H9 (cell line): ENCODE measurements at places on chromosomes 3 and 15. TPM values are rescaled to one million over a fixed set of nuclear protein-coding genes. Genes with fewer than 3 reads are reported as not detected.

Gene OSTN
- 0.07 and 0.09 TPM in 2 replicates for total RNA-seq

- H3K36me3 ChIP-seq, result peaks cover 5% of the 10 kb centered on the region
- no peak overlapping the region for H3K4me3 ChIP-seq
- no peaks in the 10 kb centered on the region for H3K27me3 ChIP-seq
- H3K4me1 ChIP-seq, result no peaks in the 10 kb centered on the region
- DNase-seq, result no peak
Observed at GRCh38 chr15:100167884-100168375, 173.8 kb downstream of the ADAMTS17 start.

- H3K4me1 ChIP-seq, result no peaks in the 10 kb centered on the region
- DNase-seq, result peak; percentile 77
- no peak overlapping the region for H3K27ac ChIP-seq
- peaks cover 3% of the 10 kb centered on the region; the same call in 2 of the 3 replicates for H3K36me3 ChIP-seq
- no peaks in the 10 kb centered on the region for H3K27me3 ChIP-seq
- H3K4me3 ChIP-seq, result no peak overlapping the region
Observed at GRCh38 chr15:51917493-51917892, 54.1 kb downstream of the LEO1 start.

DNA sequence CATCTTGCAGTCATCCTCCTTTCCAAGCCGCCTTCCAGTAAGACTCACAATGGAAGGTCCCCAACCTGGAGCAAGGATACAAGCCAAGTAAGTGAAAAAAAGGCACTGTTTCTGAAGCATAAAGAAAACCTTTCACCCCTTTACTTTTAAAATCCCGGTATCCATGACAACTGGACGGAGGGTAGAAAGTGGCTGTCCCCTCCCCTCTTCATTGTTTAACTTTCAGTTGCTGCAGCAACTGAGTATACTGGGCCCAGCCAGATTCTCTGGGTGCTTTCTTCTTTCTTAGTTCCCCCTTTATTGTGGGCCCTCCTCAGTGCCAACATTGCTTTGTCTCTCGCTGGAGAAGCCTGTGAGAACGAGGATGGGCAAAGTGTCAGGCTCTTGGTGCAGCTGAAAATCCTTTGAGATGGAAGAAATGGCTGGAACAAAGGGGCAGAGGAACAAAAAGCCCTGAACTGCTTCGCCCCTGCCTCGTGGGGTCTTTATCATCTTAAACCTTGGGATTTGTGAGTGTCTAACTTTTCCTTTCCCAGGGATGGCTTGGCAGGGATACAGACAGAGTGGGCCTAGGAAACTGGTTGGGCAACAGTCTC, 224.0 kb upstream of the RGMA start:
- no peaks in the 10 kb centered on the region for H3K27me3 ChIP-seq
- H3K4me1 ChIP-seq, result peaks cover 3% of the 10 kb centered on the region; the same call in 1 of the 2 replicates
- no peak overlapping the region for H3K4me3 ChIP-seq

GRCh38 chr15:27070841-27071240, 99.9 kb downstream of the GABRG3 start:
- no peak overlapping the region for H3K4me3 ChIP-seq
- no peak overlapping the region for H3K27ac ChIP-seq
- DNase-seq, result no peak
- no peaks in the 10 kb centered on the region for H3K27me3 ChIP-seq
- H3K4me1 ChIP-seq, result no peaks in the 10 kb centered on the region

- no peaks in the 10 kb centered on the region for H3K27me3 ChIP-seq
- H3K36me3 ChIP-seq, result no peaks in the 10 kb centered on the region
- H3K4me1 ChIP-seq, result no peaks in the 10 kb centered on the region
- H3K4me3 ChIP-seq, result no peak overlapping the region
- no peak overlapping the region for H3K27ac ChIP-seq
- DNase-seq, result no peak
Observed at GRCh38 chr15:68341760-68342725, 64.5 kb downstream of the FEM1B start.
